ENCODE measurements at places on chromosomes 1 and 21. TPM values are rescaled to one million over a fixed set of nuclear protein-coding genes. Genes with fewer than 3 reads are reported as not detected.

The SOAT1 gene
- total RNA-seq = 10.9 TPM

The TNNT2 gene
- total RNA-seq = 0.68 TPM

The LAPTM5 gene
- total RNA-seq = under 0.01 TPM

The RGS8 gene
- total RNA-seq = not detected

The CASQ1 gene
- not detected for total RNA-seq
